ENCODE measurements at places on chromosomes 7 and 10. TPM values are rescaled to one million over a fixed set of nuclear protein-coding genes. Genes with fewer than 3 reads are reported as not detected.

- DNase-seq, result peak; percentile 5
Measured at GRCh38 chr7:114865564-114865963, 56.3 kb upstream of the MDFIC start.

DNA sequence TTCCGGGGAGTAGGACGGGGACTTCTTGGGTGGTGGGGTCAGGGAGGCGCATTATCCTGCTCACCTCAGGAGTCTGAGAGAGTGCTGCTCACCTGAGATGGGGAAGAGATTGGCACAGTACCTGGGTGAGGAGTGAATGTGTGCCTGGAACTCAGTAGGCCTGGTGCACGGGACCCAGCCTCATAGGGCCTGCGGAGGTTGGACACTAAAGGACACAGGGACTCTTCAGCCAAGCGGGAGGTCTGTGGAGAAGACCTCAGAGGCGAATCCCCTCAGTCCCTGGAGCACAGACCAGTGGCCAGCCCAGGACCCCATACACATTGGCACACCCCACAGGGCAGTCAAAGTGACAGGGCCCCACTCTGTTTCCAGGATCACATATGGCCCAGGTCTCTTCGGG is 73.2 kb downstream of the OAT start:
- no peak for DNase-seq

GRCh38 chr10:25811052-25811685 is 122.9 kb upstream of the MYO3A start:
- DNase-seq, result peak; percentile 98

The RADIL gene
- 15.3 TPM for polyA plus RNA-seq

DNA sequence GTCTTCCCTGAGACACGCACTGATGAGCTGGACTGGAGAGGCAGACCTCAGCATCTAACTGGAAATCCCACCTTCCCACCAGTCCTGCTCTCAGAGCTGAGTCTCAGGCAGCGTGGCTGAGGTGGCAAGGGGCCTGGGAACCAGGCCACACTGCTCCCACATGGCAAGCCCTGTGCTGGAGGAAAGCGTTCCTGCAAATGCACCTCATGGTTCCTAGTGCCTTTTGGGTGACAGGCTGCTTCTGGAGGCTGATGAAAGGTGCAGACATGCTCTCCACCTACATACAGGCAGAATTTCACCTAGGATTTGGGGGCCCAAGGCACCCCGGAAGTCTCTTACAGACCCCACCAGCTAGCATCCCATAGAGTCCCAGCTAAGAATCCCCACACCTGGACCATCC is 432.9 kb upstream of the FOXK1 start:
- DNase-seq, result no peak

DNA sequence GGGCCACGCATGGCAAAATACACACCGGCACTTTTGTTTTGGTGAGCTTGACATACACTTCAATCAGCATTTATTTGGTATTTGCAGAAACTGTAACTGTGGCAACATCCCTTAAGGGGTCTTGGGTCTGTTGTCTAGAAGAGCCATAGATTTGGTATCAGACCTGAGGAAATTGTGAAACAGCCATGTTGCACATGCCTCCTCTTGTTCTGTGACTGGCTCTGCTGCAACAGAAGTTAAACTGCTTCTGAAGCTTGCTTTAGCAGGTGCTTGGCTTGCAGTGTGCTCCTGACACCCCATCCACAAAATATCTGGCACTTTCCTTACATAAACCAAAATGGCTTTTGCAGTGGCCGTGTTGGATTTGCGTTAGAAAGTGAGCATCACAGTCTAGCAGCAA is 247.3 kb downstream of the GATA3 start:
- DNase-seq, result no peak

GRCh38 chr10:122555442-122555841 is 5.1 kb upstream of the DMBT1 start:
- DNase-seq, result peak; percentile 76

The TBXAS1 gene
- 3.7 TPM for polyA plus RNA-seq

DNA sequence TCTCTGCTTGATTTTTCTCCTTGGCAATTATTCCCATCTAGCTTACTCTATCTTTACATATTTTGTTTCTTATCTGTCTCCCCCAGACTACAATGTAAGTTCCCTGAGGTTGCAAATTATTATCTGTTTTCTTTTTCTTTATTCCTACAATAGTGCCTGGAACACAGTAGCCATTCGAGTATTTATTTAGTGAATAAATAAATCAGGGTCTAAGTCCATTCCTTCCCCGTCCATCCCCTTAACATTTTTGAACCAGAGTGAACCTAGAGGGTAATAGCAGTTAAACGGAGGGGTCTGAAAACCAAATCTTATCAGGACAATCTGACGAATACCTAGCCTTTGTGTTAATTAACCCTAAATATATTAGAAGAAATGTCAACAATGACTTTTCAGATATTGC is 252.8 kb upstream of the YAE1 start:
- DNase-seq, result no peak

GRCh38 chr7:116576350-116577319 is 51.8 kb downstream of the CAV1 start:
- DNase-seq, result no peak

- DNase-seq, result no peak
Measured at GRCh38 chr7:22052674-22053365, 107.1 kb upstream of the CDCA7L start.

The PON3 gene
- polyA plus RNA-seq, result 0.56 TPM

- DNase-seq, result no peak
Measured at GRCh38 chr10:75464478-75465449, 33.3 kb downstream of the LRMDA start.

GRCh38 chr7:48274662-48275061 is 103.4 kb downstream of the ABCA13 start:
- no peak for DNase-seq

The INSYN2A gene
- polyA plus RNA-seq, result 7.7 TPM

The GOLGA7B gene
- polyA plus RNA-seq, result 10.7 TPM

GRCh38 chr7:111642373-111642772 is 80.1 kb upstream of the IMMP2L start:
- DNase-seq, result no peak
